CD4-positive, alpha-beta T cell treated with Interleukin-10 for 1 hour (primary cell): ENCODE measurements at places on chromosomes 12 and 14.

- DNase-seq, result no peak
Measured at GRCh38 chr12:109264943-109265650, 44.0 kb downstream of the FOXN4 start.

- DNase-seq, result no peak
Measured at GRCh38 chr12:83666690-83667089, 980.0 kb downstream of the TMTC2 start.

GRCh38 chr14:32027255-32027939 is 49.7 kb upstream of the ARHGAP5 start:
- no peak for DNase-seq

- DNase-seq, result no peak
Measured at GRCh38 chr12:90630006-90630405, 325.0 kb downstream of the CCER1 start.

- no peak for DNase-seq
Measured at GRCh38 chr12:113194971-113195391, 9.5 kb downstream of the RITA1 start.

DNA sequence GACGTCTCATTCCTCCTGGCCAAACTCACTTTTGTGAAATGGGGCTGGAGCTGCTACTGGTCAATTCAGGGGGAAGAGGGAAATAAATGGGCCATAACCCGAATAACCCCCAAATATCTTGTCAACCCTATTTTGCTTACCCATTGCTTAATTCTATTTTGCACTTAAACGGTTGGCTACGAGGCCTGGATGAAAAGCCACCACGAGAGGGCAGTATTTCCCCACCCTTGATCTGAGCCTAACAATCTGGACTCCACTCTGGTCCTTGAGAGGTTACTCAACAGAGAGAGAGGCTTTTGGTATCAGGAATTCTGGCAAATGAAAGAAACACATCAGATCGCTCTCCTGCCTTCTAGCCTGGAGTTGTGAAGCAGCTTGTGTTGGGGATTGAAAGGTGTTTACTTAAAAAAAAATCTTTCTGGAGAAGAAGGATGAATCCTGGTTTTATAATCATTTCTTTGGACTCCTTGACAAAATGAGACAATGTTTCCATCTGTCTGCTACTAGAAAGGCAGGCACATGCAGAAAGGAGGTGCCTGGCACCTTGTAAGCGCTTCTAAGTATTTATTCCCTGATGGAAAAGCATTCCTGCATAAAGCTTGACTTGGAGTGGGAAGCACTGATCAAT is 22.4 kb upstream of the FBXO21 start:
- peak; percentile 61 for DNase-seq

DNA sequence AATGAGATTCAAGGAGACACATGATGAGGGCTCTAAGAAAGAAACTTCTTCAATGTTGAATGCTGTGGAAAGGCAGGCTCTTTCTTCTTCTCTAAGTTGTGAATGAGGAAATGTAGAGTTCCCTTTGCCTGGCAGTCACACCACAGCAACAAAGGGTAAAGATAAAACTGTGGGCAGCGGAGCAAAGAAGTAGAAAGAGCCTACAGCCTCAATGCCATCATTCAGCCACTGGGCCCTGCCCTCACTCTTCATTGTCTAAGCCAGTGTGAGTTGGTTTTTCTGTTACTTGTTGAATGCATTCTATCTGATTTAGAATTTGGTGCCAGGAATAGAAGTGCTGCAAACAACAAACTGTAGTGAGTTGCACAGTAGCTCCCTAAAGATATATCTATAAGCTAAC is 12.2 kb downstream of the SDR9C7 start:
- no peak for DNase-seq

DNA sequence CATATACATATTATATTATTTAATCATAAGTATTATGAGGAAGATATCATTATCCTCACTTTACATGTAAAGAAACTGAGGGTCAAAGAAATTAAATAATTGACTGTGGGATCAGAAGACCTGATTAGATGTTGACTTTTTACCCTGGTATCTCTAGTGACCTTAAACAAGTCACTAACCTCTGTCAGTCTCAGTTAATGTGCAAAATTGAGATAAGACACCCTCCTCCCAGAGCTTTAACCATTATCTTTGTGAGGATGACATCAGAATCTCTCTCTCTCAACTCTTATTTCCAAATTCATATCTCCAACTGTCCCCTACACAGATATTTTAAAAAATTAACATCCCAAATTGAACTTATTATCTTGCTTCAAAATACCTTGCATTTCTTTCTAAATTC is 177.8 kb downstream of the KLHL28 start:
- DNase-seq, result no peak

DNA sequence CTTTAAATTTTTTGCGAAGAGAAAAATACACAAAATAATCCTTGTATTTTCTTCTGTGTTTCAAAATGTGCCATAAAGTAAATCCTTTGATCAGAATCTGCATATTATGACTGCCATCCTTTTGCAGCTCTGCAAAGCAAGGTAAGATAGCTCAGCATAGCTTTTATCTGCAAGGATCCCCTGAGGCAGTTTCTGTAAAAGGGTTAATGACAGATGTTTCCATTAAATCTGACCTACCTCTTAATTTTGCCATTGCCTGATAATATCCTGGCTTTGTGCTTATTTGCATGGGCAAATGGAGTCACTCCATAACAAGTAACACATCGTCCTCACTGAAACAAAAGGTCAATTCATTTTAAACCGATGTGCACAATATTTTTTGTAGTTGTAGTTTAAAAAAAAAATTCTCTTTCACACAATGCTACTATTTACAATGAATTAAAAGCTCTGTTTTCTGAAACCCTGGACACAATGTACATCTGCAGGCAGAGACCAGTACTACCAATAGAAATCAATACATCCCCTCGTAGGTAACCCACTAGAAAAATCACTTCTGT is 108.5 kb upstream of the SOX5 start:
- DNase-seq, result no peak

DNA sequence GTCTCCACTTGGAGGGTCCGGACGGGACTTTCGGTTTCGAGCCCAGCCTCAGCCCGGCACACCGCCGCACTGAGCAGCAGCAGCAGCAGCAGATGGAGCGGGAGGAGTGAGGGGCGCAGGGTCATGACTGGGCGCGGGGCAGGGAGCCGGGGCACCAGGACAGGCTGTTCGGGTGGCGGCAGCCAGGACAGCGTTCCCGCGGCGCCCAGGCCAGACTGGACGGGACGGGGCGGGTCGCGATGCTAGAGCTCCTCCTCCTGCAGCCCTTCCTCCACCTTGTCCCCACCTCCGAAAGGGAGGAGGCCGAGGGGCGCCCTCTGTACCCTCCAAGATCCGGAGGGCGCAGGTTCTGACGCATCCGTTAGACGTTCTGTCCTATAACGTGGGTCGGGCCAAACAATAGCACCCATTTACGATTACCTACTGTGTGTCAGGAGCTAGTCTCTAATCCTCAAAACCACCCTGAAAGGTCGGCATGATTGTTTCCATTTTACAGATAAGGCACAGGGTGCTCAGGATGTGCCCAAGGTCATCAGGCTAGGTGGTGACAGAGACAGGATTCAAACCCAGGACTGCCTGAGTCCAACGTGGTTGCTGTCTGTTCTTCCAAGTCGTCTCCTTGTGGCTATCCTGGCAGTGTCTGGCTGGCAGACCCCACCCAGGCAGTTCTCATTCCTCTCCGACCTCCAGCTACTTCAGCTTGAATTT is at the start of gene FKBP11:
Gene FKBP11 (minus strand): TSS at position 189 of the 708 bp plus-strand sequence. CDS start 64 bp downstream, at position 125.
- peak; percentile 86 for DNase-seq

- DNase-seq, result no peak
Measured at GRCh38 chr14:22300646-22301045, 288.4 kb downstream of the DAD1 start.

DNA sequence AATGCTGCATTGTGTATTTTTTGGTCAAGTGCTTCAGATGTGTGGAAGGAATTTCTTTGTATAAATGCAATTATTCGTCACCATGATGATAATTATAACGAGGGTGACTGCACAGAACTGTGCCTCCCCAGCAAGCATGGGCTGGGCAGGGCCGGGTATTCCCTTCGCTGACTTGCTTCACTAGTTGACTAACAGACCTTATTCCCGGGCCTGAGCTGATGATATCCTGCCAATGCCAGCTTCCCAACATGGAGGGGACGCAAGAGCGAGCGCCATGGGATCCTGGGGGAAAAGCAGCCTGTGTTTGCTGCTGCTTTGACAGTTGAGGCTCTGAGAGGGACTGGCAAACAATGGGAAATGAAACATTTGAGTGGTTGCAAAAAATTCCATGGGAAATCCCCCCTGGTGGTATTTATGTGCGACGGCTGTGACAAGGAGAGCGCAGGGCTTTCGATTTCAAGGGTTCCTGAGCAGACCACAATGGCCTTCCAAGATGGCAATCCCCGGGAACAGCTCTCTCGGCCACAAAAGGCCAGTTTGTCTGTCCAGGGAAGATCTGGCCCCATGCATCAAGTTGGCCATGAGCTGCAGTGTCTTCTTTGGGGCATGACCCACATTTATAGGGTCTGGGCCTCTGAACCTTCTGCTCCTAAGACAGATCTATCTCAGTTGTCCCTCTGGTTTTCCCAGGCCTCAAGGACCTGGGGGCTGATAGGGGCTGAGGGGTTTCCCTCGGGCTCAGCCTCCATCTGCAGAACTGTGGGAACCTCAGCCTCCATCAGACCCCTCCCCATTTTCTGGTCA is 21.9 kb upstream of the MAP1LC3B2 start:
- DNase-seq, result no peak

- no peak for DNase-seq
Measured at GRCh38 chr12:21718403-21718802, 56.1 kb downstream of the KCNJ8 start.

DNA sequence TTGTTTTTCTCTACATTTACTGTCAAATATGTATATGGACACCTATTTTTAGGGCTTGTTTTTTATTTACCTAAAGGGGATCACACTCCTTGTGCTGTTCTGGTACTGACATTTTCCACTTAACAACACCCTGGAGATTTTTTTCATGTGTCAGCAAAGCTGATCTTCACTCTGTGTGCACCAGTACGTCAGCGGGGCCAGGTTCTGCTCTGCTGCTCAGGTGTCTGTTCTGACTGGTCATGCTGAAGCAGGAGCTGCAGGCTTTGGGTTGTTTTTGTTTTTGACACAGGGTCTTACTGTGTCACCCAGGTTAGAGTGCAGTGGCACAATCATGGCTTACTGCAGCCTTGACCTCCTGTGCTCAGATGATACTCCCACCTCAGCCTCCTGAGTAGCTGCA is 81.9 kb upstream of the CCND2 start:
- DNase-seq, result no peak

GRCh38 chr12:113161415-113162016 is 12.0 kb downstream of the CFAP73 start:
- no peak for DNase-seq
